ENCODE measurements at places on chromosomes 1 and 21. TPM values are rescaled to one million over a fixed set of nuclear protein-coding genes. Genes with fewer than 3 reads are reported as not detected.

LENEP gene
- 1.0 TPM for total RNA-seq

APOBEC4 gene
- total RNA-seq = not detected

PPP1R12B gene
- 20.2 TPM for total RNA-seq

KLHDC7A gene
- not detected for total RNA-seq

LRRN2 gene
- total RNA-seq = not detected

ZYG11A gene
- total RNA-seq = 0.25 TPM

ALG6 gene
- total RNA-seq = 26.9 TPM

SPATA1 gene
- total RNA-seq = 2.3 TPM

SLAMF8 gene
- total RNA-seq = 0.47 TPM

ADCY10 gene
- total RNA-seq = 0.15 TPM

SPRR1A gene
- total RNA-seq = not detected

FCRL4 gene
- not detected for total RNA-seq

Measured in activated CD4-positive, alpha-beta T cell treated with anti-CD3 and anti-CD28 coated beads, Interleukin-2, amount 10 ng/mL, durations not matched to agents 7 days and 5 days (primary cell).